ENCODE measurements at places on chromosomes 4 and X.
A peak's percentile ranks its signal among the peaks of the same experiment; 100 is the strongest.

DNA sequence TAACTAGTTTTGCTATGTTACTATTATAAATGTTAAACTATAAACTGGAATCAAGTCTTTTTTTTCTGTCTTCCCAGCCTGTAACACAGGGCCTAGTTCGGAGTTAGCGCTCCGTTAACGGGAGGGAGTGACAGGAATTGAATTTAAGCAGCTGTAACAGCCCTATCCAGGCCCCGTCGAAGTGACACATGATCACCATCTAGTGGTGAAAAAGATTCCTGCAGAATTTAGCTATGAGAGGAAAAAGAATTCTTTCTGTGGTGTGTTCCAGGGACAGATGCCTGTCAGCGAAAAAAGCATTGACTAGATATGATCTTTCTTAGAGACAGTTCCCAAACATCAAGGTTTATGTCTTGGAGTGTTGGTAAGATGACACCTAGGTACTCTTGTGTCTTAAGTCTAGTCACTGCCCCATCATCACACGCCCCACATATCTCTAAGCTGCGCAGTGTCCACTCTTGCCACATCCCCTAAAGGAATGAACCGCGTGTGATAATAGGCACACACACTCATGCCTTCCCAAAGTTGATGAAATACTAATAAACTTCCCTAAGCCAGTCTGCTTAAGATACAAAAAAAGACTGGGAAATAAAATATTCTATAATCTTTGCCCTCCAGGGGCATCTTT is 2.1 kb downstream of the GAB3 start:
- DNase-seq, result peak; percentile 60

- no peak for DNase-seq
Measured at GRCh38 chr4:91330555-91331137, 973.1 kb upstream of the GRID2 start.

DNA sequence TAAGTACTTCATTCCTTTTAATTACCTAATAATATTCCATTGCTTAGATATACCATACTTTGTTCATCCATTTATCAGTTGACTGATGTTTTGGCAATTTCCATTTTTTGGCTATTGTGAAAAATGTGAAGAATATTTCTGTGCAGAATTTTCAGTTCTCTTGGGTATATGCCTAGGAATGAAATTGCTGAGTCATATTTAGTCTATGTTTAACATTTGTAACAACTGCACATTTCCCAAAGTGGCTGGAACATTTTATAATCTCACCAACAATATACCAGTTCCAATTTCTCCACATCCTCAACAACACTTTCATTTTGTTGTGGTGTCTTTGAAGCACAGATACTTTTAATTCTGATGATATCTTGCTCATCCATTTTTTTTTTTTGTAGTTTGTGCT is 215.5 kb downstream of the PDGFC start:
- no peak for DNase-seq

- no peak for DNase-seq
Measured at GRCh38 chr4:87804871-87805270, 5.5 kb downstream of the IBSP start.

- DNase-seq, result no peak
Measured at GRCh38 chr4:13888112-13888511, 260.6 kb upstream of the BOD1L1 start.

GRCh38 chr4:105601406-105601805 is 49.0 kb downstream of the ARHGEF38 start:
- no peak for DNase-seq

- DNase-seq, result no peak
Measured at GRCh38 chrX:84487365-84488353, 14.6 kb downstream of the HDX start.

DNA sequence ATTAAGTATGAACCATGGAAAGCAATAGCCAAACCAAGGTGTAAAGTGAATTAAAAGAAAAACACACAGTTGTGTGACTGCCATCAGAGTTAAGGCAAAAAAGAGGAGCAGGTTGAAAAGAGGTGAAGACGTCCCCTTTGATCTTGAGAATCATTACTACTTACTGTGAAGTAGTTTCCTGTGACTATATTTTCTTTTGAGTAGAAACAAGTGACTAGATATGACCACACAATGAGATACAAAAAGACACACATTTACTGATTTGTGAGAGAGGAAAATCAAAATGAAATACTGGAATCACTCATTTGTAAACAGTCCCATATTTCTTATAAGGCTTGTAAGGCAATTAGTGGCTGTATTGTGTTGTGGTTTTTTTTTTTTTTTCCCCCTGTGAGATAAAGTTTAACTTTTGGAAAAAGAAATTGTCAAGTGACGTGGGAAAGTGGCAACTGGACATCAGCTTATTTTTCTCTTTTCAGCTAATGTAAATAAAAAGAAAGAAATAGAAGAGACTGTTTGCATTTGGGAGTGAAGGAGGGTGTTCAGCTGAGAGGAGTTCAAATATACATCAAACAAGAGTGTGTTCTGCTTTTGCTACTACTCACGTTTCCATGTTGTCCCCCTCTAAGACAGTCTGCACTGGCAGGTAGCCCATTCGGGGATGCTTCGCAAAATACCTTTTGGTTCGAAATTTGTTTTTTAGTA is 106.4 kb upstream of the FTHL17 start:
- no peak for DNase-seq

DNA sequence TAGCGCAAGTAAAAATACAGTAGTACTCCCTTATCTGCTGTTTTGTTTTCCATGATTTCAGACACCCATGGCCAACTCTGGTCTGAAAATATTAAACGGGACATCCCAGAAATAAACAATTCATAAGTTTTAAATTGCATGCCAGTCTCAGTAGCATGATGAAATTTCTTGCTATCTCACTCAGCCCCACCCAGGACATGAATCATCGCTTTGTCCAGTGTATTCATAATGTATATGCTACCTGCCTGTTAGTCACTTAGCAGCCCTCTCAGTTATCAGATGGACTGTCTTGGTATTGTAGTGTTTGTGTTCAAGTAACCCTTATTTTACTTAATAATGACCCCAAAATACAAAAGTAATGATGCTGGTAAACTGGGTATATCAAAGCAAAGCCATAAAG is 158.2 kb upstream of the DDIT4L start:
- no peak for DNase-seq

DNA sequence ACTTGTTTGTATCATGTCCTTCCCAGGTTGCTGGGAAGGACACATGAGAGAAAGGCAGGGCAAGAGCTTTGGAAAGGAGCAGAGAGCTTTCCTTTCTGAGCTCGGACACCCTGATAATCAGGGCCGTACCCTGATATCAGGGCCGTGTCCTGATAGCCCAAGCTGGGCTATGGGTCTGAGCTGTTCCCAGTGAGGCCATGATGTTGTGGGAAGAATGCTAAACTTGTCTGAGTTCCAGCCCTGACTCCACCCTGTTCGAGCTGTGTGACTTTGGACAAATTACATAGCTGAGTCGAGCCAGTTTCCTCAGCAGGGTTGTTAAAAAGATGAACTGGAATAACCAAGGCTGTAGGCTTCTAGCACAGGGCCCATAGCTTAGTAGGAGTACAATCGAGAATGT is 3.3 kb upstream of the CXCR3 start:
- no peak for DNase-seq

- no peak for DNase-seq
Measured at GRCh38 chr4:167475951-167476350, 241.7 kb upstream of the SPOCK3 start.

- no peak for DNase-seq
Measured at GRCh38 chr4:153140294-153140693, 63.9 kb upstream of the TRIM2 start.

GRCh38 chr4:6427439-6428090 is 44.8 kb downstream of the PPP2R2C start:
- no peak for DNase-seq

DNA sequence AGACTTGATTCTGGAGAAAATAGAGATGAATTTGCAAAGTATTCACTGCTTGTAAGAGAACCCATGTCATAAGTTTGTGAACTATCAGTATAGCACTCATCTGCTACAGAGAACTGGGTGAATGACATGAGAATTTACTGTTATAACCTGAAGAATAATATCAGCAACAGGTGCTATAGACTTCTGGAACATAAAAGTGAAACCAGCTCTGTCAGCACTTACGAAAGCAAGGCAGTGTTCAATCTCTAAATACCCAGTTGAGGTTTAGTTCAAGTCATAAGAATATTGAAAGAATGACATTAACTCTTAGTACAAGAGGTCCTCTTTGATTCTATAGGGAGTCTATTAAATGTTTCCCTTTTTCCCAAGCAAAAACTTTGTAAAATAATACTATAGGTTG is 232.9 kb upstream of the ANKRD50 start:
- no peak for DNase-seq

DNA sequence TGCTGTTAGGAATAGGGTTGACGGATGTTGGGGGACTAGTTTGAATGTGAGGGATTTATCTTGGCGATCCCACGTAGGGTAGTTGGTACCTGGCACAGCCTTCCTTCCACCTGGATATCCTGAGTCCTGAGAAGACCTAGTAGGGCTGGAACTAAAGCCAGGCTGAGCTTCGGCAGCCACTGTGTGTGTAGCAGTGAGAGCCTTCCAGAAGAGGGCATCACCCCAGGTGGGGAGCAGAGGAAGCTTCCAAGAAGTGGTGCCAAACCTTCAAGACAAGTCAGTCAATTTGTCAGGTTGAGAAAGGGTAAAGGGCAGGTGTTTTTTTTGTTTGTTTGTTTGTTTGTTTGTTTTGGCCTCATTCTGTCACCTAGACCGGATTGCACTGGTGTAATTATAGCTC is 1.2 kb upstream of the FGFBP2 start:
- no peak for DNase-seq

DNA sequence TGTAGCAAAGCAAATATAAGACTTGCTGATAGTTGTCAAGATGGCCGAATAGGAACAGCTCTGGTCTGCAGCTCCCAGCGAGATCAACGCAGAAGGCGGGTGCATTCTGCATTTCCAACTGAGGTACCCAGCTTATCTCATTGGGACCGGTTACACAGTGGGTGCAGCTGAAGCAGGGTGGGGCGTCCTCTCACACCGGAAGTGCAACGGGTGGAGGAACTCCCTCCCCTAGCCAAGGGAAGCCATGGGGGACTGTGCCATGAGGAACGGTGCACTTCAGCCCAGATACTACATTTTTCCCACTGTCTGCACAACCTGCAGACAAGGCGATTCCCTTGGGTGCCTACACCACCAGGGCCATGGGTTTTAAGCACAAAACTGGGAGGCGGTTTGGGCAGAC is 382.3 kb upstream of the EMCN start:
- DNase-seq, result no peak

GRCh38 chr4:113157086-113157857 is 107.8 kb downstream of the ANK2 start:
- no peak for DNase-seq

- DNase-seq, result peak; percentile 32
Measured at GRCh38 chr4:73446336-73446938, 10.4 kb downstream of the AFP start.

DNA sequence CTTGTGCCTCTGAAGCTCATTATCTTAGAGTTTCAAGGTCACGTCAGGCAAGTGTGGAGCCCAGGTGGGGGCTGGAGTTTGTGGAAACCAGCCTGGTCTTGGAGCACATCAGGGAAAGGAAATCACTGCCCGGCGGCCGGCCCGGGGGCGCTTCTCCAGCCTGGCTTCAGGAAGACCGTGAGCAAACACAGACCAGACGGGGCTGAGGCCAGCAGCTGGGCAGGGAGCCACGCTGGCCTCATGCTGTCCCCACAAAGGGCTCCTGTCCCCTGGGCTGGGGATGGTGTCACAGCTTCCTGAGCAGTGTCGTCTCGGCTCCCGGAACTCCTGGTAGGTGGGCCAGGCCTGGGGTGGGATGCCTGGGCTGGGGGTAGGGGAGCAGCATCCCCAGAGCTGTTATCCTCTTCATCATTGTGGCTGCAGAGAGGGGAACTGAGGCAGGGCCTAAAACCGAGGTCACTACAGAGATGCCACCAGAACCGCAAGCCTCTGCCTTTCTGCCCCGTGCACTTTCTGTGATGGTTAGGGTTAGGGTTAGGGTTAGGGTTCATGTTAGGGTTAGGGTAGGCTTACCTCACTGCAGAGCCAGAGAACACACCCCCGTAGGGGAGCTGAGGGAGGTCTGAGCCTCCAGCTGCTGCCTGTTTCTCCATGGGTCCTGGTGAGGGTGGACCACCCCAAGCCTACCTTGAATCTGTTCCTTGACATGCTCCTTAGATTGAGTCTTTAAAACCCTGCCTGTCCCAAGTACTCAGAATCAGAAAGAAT is 77.5 kb downstream of the HTRA3 start:
- DNase-seq, result no peak

DNA sequence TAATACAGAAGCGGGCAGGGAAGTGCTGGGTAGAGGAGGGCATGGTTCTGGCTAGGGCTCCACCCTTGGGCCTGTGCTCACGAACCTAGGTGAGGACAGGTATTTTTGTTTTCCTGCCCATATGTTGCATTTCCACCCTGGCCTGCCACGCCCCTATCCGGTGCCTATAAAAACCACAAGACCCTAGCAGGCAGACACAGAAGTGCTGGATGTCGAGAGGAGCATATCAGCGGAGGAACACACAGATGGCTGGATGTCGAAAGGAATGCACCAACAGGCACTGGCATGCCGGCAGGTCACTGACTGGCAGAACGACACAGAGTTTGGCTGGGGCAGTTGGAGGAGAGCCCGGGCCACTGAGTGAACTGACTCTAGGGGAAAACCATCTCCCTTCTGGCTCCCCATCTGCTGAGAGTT is 316.6 kb upstream of the BOD1L1 start:
- DNase-seq, result no peak

DNA sequence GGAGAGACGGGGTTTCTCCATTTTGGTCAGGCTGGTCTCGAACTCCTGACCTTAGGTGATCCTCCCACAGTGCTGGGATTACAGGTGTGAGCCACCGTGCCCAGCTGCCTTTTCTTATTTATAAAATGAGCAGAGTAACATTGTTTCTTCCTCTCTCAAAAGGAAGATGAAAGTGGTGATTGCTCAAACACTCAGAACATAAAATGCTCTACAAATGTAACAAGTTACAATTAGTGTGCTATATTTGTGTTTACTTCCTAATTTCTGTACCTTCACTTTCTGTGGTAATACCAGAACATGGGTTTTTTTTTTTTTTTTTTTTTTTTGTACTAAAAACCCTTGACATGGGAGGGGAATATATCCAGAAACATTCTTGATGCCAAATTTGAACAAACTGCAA is 197.9 kb downstream of the MGST2 start:
- DNase-seq, result no peak

DNA sequence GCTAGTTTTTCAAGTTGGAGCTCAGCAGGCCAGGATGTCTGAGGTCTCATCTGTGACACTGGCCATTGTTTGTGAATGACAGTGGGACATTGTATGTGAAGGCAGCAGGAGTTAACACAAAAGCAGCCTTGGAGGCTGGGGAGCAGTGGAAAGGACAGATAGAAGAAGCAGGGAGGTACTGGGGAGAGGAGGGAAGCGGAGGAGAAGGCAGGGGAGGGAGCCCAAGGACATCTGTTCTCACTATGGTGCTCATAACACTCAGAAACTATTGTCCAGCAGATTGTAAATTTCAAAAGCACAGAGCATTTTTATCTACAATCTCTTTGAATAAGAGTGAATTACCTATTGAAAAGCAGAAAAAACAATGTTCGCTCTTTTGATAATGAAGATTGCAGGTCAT is 253.6 kb upstream of the DIPK2B start:
- DNase-seq, result no peak

All from SK-N-DZ (cell line).